ENCODE measurements at places on chromosomes 3 and 15. TPM values are rescaled to one million over a fixed set of nuclear protein-coding genes. Genes with fewer than 3 reads are reported as not detected.
A peak's percentile ranks its signal among the peaks of the same experiment; 100 is the strongest.

GRCh38 chr3:155702745-155703591, 41.9 kb downstream of the PLCH1 start:
- DNase-seq, result no peak

CYP11A1 gene
- 0.49 TPM for total RNA-seq

EPHB3 gene
- total RNA-seq, result 120 TPM

- no peak for DNase-seq
Measured at GRCh38 chr3:103918336-103918735, 1448.4 kb upstream of the ALCAM start.

DNA sequence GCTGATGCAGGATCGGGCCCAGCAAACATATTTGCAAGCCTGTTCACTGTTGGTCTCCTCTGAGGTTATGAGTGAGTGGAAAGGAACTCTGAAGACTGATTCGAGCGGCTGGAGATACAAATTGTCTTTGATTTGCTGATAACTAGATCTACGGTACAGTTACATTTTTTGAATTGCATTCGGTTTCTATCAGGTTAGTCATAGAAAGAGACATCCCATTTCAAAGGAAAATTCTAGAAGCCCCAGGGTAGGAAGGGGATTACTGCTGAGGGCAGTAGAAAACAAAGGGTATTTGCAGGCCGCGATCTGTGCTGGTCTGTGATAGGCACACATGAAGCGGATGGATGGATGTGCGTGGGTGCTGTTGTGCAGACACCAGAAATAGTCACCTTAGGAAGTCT, 228.4 kb downstream of the ITPR1 start:
- DNase-seq, result peak; percentile 49

DNA sequence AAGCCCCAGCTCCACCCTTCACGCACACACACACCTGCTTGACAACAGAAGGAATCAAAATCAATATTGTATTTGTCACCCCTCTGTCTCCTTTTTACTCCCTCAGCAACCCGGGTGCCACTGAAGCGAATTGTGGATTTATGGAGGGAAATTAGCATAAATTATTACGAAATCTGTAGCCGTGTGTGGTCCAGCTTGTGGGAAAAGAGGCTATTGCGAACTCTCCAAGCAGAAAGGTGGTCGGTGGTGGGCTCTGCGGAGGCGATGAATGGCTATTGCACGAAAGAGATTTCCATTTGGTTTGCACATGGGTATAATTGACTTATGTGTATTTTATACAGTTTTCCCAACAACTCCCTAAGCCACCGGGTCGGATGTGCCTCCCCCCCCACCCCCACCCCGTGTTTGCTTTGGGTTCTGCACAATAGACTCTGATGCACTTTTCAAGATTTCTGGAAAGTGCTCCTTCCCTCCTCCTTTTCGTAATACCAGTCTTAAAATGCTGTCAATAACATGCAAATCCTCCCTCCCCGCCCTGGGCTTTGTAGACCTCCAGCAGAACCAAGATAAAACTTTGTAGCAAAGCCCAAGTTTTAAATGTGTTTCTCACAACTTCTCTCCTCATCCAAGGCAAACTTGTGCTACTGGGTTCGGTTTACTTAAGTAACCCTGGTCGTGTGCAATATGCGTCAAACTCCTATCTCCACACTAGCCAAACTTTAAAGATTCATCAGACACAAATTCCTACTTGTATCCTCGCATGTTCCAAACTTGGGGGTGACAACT, 3.1 kb upstream of the FOXB1 start:
- no peak for DNase-seq

SIDT1 gene
- total RNA-seq, result 0.13 TPM

GRCh38 chr3:45719655-45720487, 30.7 kb downstream of the SACM1L start:
- no peak for DNase-seq

GRCh38 chr15:101070502-101071273, 151.5 kb downstream of the LRRK1 start:
- DNase-seq, result no peak

DNA sequence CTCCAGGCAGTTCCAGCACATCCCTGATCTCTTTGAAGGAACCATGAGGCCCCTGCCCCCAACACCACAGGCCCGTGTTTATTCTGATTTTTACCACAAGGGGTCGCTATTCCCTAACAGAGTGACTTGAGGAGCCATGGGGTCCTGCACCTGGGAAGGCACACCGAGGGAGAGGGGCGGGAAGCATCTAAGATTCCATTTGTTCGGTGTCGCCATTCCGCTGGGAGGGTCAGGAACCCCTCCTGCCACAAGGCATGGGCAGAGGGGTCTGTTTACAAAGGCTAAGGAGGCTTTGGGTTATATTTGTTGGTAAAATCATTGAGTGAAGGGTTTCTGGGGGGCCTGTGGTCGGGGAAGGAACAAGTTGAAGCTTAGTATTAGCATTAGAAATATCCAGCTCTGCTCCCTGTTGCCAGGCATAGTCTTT, 77.1 kb downstream of the WDR76 start:
- peak; percentile 32 for DNase-seq

DNA sequence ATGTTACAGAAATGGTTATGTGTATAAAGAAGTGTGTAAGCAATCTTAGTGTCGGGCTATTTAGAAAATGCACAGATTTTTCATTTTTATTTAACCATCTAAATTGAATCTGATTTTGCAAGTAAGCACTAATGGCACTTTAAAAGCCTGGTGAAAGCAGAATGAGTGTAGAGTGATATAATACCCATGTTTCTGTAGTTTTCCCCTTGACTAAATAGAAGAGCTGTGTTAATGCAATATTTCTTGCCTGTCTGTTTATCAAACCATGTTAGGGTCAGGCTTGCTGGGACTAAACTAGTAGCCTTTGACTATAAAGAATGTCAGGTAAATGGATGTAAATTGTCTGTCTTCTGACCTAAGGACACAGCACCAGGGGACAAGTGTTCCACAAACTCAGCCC, 714.0 kb downstream of the CADM2 start:
- no peak for DNase-seq

AMOTL2 gene
- 97.1 TPM for total RNA-seq

GRCh38 chr15:77984446-77984861, 93.1 kb downstream of the TBC1D2B start:
- DNase-seq, result peak; percentile 71

- no peak for DNase-seq
Measured at GRCh38 chr3:155890671-155891190, 20.3 kb downstream of the GMPS start.

- DNase-seq, result no peak
Measured at GRCh38 chr15:38991126-38991525, 426.5 kb upstream of the RASGRP1 start.

DNA sequence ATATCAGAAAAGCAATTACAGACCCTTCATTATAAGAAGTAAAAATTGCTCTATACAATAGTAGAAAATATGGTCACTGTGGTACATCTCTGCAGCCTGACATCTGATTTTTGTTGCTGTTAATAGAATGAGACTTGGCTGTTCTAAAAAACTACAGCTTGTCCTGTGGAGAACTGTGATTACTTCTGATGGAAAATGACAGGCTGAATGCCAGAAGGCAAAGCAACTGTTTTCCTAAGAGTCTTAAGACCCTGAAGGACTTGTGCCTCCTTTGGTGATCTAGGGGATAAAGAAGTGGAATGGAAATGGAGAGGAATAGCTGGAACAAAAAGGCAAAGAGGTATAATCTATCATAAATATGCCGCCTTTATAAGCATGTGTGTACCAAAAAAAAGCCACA, 314.8 kb downstream of the BCHE start:
- DNase-seq, result no peak

DNA sequence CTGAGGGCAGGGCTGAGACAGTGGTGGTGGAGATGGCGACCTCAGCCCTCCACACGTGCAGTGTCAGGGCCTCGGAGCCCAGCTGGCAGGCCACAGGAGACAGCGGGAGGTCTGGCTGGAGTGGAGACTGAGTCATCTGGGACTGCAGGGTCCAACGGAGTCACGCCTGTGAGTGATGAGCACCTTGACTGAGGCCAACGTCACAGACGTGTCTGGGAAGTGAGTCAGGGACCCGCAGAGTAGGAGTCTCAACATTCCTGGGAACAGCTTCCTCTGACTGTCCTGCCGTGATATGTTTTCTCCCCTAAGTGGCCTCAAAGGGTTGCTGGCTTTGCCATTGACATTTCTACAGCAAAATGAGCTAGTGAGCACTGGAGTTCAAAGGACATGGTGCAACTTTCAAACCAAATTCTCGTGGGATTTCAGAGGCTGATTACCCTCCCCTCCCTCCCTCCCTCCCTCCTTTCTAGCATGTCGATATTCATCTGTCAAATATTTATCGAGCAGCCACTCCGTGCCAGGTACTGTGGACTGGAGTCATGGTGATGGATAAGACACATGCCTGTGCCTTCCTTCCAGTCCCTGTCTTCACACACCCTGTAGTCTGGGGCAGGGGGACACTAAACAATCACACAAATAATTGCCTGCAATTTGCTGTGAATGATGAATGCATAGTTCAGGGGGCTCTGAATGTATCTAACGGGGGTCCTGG, 53.3 kb upstream of the AMOTL2 start:
- DNase-seq, result peak; percentile 60

GRCh38 chr15:57797110-57797509, 90.6 kb downstream of the POLR2M start:
- no peak for DNase-seq

CPN2 gene
- 0.10 TPM for total RNA-seq

Measured in lower leg skin (tissue), 4 donors.